Left renal cortex interstitium (tissue), 4 donors: ENCODE measurements at places on chromosomes 12 and 14. TPM values are rescaled to one million over a fixed set of nuclear protein-coding genes. Genes with fewer than 3 reads are reported as not detected.

Gene NTF3
- 6.4 TPM for polyA plus RNA-seq

Gene EGLN3
- polyA plus RNA-seq = 13.0 TPM

DNA sequence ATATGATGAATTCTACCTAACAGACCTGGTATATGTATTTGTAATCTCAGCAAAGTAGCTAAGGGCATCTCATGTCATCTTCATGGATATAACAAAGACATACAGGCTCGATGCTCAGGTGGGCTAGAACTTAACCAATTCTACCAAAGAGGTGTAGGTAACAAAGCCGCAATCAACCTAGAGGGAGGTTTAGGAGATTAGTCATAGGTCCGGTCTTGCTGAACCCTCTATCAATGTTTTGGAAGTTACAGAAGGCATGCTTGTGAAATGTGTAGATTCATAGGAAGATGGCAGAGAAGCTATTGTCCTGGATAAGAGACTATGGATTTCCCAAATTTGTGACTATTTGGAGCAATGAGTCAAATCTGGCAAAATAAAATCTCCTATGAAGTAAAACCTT, 42.6 kb upstream of the SYCP3 start:
- DNase-seq = no peak

GRCh38 chr12:130070126-130070611, 92.1 kb upstream of the FZD10 start:
- no peak for DNase-seq

DNA sequence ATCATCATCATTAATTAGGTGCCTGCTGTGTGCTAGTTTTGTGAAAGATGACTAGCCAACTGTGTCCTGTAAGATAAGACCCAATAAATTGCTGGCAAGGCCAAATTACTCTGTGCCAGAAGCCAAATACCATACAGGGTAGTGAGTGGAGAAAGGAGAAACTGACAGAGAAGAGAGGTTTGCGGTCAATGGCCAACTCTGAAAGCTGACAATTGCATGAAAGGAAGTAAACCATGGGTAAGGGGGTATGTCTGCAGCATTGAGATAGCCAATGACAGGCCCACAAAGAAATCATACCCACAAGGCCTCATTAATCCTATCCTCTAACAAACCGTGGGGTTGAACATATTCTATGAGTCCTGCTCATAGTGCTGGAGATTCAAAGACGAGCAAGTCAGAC, 236.6 kb upstream of the CCDC196 start:
- no peak for DNase-seq

DNA sequence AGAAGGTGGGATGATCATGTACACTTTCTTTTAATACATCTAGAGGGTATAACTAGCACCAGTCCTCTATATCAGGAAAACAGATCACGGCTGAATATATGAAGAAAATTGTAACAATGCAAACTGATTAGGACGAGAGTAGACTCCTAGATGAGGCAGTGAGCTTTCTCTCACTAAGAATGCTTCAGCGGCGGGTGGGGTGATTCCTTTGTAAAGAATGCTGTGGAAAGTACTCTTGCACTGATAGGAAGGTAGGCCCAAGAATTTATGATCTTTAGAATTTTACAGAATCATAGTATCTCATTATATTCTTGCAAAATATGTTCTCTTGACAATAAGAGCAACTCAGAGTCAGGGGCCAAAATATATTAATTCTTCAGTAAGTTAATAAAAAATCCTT, 133.0 kb downstream of the LMNTD1 start:
- no peak for DNase-seq

DNA sequence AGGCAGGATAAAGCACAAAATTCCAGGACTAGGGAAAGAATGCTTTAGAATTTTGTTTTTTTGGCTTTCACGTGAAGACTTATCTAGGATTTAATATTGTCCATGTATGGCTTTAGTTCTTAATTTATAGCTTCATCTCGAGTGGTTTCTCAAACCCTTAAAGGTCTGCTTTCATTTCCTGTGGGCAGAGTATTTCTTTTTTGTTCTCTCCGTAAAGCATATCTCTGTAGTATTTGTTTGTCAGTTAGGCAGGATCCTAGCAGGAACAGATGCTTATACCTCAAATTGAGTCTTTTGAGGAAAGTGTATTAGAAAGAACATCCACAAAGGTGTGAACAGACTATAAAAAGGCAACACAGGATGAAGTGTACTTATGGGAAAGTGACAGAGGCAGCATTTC, 697.1 kb upstream of the SEL1L start:
- DNase-seq = no peak

DNA sequence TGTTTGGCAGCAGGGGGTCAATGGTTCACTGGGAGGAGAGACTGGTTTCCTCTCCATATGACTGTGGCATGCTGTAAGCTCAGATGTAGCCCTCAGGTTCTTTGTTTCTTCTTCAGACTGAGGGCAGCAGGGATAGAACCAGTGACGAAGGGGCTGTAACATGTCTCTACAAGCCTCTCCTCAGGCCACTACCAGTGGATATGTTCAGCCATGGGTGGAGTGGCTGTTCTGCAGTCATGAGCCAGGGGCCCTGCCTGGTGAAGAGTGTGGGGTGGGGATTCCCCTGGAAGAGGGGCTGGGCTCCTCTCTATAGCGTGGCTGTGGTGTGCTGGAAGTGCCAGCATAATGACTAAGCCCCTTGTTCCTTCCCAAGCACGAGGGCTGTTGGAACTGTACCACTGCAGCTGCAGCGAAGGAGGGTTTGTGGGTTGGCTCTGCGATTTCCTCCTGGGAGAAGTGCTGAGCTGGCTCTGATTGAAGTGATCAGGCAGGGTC, 55.8 kb downstream of the CMAS start:
- DNase-seq = no peak
